Cardiac septum (tissue), 1 donor: ENCODE measurements at places on chromosomes 5 and 9. TPM values are rescaled to one million over a fixed set of nuclear protein-coding genes. Genes with fewer than 3 reads are reported as not detected.
A peak's percentile ranks its signal among the peaks of the same experiment; 100 is the strongest.

Gene KIAA0825
- 2.2 TPM for total RNA-seq

Gene CDHR2
- total RNA-seq = 0.51 TPM

Gene WDR38
- total RNA-seq = not detected

Gene GPX3
- 461 TPM for total RNA-seq

Gene PHF24
- total RNA-seq = 0.57 TPM

Gene CSF1R
- total RNA-seq = 11.9 TPM

Gene SPINK5
- 0.16 TPM for total RNA-seq

Gene ZFP37
- total RNA-seq = 2.0 TPM

Gene CNTFR
- 1.1 TPM for total RNA-seq

Gene NR5A1
- total RNA-seq = not detected

DNA sequence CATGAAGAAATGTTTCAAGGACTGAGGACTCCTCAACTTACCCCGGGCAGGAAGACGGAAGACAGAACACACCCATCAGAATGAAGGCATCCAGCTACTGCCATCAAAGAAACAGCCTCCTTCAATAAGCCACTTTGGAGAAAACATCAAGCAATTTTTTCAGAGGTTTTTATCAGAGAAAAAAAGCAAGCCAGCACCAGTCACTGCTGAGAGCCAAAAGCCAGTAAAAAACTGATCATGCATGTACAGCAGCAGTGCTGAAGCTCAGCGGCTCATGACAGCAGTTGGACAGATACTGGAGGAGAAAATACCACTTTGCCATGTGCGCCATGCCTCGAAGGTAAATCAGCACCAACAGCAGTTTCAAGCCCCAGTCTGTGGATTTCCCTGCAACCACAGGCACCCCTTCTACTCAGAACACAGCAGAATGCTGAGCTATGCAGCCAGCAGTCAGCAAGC lies 10.1 kb upstream of the ZNF484 start:
- no peak for DNase-seq

DNA sequence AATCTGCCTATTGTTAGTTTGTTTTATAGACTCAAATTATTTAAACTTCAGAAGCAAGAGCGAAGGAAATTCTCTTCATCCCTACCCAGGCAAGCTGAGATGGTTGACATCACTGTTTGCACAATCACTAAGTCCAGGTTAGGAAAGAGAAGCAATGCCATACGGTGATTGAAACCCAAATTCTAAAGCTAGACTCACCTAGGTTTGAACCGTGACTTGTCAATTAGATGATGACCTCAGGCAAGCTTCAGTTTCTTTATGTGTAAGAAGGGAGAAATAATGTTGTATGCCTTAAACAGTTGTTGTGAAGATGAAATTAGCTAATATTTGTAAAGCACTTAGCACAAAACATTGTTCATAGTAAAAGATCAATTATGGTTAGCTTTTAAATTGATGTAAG lies 96.5 kb upstream of the ANKRD55 start:
- no peak for DNase-seq

DNA sequence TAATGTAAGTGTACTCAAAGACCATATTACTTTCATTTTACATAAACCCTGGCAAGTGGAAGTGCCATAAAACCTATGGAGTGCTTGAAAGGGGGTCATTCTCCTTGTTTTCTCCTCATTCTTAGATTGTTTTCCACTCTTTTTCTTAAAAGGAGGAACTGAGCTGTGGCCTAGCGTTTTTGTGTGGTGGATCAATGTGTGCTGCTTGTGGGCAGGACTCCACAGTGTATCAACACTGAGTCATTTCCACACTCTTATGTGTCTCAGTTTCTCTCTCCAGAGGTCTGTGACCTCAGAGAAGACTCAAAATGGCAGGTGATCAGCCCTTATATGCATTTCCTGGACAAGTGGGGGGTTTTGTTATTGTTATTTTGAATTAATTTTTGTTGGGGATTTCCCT lies 516.1 kb upstream of the CDH10 start:
- DNase-seq = no peak

DNA sequence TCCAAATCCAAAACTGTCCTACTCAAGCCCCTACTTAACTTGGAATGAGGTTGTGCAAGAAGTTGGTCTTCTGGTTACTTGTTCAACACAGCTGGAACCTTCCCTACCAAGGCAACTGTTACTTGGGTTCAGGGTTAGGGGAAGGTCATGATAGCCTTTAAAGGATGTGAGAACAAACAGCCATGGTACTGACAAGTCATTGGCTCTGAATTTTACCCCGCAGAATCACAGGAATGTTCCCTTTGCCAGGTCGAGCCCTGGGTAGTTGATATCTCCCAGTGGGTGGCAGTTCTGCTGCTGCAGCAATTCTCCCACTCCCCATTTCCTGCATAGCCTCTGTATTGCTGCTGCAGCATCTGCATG lies 396.1 kb upstream of the MPDZ start:
- no peak for DNase-seq

- no peak for DNase-seq
Observed at GRCh38 chr9:124697326-124698200, 73.5 kb downstream of the NR6A1 start.

- no peak for DNase-seq
Observed at GRCh38 chr9:22010866-22011625, 1.9 kb upstream of the CDKN2B start.

- DNase-seq = no peak
Observed at GRCh38 chr5:144467792-144468191, 297.1 kb downstream of the KCTD16 start.

DNA sequence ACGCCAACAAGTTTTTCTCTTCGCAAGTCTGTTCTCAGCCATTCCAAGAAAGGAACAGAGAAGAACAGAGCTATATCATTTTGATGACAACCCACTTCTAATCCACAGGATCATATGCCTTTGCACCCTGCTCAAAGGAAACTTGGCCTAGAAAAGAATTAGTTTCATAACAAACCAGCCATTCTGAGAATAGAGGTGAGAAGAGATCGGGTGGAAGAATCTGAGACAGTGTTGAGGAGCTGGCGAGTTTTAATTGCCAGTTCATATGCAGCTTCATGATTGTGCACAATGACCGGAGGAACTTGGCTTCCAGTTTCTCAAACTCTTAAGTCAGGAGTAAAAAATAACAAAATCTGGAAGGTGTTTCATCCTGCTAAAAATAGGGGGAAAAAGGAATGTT lies 380.0 kb downstream of the NR2F1-AS1 start:
- DNase-seq = no peak

DNA sequence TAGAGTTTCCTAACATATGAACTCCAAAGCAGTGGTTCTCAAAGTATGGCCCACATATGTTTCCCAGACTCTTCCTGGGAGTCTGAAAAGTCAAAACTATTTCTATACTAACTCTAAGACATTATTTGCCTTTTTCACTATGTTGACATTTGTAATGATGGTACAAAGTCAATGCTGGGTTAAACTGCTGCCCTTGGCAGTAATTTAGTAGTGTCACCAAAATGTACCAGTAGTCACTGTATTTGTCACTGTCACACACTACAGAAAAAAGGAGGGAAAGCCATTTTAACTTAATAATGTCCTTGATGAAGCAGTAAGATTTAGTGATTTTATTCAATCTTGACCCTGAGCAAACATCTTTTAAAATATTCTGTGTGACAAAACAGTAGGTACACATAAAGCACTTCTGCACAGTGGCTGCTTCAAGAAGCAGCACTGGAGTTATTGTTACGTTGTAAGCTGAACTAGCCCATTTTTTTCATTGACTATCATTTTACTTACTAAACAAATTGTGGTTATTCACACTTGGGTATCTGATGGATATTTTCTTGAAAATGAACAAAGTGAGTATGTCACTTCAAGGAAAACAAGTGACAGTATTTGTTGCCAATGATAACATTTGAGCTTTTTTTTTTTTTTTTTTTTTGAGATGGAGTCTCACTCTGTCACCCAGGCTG lies 90.3 kb downstream of the NR6A1 start:
- DNase-seq = no peak

GRCh38 chr9:14347406-14348122 lies 33.6 kb upstream of the NFIB start:
- DNase-seq = peak; percentile 78
